ENCODE measurements at places on chromosomes 5 and 9. TPM values are rescaled to one million over a fixed set of nuclear protein-coding genes. Genes with fewer than 3 reads are reported as not detected.

- no peak for DNase-seq
Measured at GRCh38 chr9:135334953-135335460, 144.6 kb upstream of the PPP1R26 start.

GRCh38 chr9:71048280-71048679, 73.1 kb downstream of the TRPM3 start:
- no peak for DNase-seq

GRCh38 chr9:124784509-124784908, 7.6 kb downstream of the OLFML2A start:
- DNase-seq, result no peak

The RHOBTB3 gene
- 102 TPM for total RNA-seq

DNA sequence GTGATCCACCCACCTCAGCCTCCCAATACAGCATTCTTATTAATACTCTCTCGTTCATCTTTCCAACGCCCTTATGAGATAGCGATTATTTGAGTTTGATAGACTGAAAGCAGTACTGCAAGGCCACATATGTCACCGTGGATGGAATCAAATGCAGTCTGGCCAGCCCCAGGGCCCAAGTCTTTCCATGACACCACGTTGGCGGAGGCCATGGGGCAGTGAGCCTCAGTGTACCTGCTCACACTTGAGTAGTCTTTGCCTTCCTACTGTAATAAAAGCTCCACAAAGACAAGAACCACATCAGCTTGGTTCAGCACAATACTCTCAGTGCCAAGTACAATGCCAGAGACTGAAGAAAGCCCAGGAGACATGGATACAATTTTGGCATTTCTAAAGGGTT, 88.5 kb downstream of the TTLL11 start:
- DNase-seq, result no peak

The LHX3 gene
- total RNA-seq, result not detected

The PCDHGA6 gene
- total RNA-seq, result 5.3 TPM

DNA sequence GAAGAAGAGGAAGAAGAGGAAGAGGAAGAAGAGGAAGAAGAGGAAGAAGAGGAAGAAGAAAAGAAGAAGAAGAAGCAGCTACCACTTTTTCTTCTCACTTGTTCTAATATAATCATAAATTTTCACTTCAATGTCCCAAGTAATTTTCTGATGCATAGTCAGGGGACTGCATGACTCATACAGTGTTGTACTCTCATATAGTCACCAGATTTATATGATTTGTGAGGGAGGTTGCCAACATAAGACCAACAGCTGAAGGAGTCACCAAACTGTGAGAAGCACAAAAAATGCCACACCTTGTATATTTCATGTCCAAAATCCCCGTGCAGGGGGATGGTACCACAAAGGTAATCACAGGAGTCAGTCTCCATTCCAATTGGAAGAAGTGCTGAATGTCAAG, 32.7 kb upstream of the DMRTA1 start:
- DNase-seq, result no peak

GRCh38 chr5:78985116-78985724, at the start of gene ARSB:
TSS of gene ARSB (minus strand) at chr5:78985310. CDS start at chr5:78985248, 62 bp downstream.
- peak; percentile 84 for DNase-seq

DNA sequence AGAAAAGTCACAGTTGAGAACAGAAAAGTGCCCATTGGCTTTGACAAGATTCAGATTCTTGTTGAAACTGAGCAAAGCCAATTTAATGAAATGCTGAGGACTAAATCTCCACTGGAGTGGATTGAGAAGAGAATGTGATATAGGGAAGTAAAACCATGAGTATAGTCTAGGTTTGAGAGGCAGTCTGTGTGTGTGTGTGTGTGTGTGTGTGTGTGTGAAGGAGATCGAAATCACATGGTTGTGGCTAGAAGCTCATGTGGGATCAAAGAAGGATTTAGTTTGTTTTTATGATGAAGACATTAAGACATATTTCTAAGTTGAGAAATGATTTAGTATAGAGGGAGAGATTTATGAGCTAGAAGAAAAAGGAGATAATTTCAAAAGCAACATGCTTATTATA, 275.7 kb upstream of the DAB2 start:
- no peak for DNase-seq

DNA sequence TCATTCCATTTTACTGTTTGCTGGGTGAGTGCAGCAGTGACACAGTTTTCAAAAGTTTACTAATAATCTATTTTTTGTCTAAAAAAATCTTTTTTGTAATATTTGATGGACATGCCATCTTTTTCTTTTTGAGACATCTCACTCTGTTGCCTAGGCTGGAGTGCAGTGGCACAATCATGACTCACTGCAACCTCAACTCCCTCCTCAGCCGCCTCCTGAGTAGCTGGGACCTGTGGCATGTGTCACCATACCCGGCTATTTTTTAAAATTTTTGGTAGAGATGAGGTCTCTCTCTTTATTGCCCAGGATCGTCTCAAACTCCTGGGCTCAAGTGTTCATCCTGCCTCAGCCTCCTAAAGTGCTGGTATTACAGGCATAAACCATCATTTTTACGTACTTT, 86.0 kb downstream of the KDM4C start:
- no peak for DNase-seq

The FBP2 gene
- total RNA-seq, result 0.23 TPM

DNA sequence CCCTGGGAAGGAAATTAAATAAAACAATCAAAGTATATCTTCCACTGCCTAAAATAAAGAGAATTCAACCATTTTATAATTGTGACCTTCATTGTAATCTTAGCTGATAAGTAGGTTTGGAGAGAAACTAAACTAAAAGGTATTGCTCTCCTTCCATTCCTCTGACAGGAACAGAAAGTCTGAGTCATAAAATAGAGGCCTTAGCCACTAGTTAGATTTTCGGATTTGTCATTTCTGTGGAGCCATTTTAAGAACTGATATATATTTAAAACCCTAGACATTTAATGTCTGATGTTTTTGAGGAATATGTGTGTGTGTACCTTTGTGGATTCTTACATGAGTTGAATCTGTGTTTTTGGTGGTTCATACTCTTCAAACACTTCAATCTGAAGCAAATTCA, 11.8 kb upstream of the TMC1 start:
- DNase-seq, result no peak

DNA sequence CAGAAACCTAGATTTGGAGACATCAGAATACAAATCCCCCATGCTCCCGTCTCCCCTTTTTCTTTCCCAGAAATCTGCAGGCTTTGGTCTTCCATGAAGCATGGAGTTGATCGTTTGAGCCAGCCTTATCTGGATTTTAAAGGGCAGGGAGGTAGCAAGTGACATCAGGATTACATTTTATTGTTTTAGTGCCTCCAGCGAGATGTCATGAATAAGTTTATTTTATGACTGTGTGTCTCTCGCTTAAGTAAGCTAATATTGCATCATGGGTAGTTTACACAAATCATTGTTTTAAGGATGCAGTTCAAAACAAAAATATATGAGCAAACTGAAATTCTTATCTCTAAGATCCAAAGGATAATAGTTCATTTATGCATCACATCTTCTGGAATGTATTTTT, 50.7 kb upstream of the TNFSF8 start:
- no peak for DNase-seq

The IL3 gene
- total RNA-seq, result not detected

The TNPO1 gene
- total RNA-seq, result 73.8 TPM

DNA sequence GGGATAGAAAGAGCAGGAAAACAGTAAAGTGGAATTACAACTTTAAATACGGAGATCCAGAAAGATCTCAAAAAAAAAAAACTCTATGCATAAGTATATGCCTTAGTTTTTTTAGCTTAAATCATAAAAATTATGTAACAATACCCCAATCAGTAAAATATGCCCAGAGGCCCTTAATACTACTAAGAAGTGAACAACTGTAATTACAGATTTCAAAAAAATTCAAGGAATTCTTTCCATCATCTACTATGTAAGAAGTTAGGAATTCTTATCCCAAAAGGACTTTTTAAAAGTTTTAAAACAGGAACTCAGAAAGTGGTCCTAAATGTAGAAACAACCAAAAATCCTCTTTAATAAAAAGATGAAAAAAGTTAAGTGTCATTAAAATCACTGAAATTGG, 111.3 kb downstream of the SSBP2 start:
- no peak for DNase-seq

- no peak for DNase-seq
Measured at GRCh38 chr9:85940275-85940831, 593 bp upstream of the NAA35 start.

GRCh38 chr5:10761933-10762775, 1.1 kb upstream of the DAP start:
- DNase-seq, result peak; percentile 85

GRCh38 chr5:16304846-16305245, 125.3 kb upstream of the MARCHF11 start:
- no peak for DNase-seq

DNA sequence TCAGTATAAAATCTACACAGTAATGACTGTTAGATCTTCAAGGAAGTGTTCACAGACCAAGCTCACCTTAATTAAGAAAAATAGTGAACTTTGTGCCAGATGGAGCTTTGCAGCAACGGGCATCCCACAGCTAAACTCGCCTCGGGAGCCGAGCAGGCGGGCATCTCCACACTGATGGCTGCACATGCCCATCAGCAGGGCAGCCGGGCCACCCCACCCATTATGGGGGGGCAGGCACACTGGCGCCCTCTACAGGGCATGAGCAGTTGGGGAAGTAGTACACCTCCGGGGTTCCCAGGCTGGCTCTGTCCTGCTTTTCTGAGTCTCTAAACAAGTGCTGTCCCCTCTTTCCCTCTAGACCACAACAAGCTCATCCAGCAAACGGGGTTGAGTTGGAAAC, 21.6 kb downstream of the ANKS6 start:
- DNase-seq, result no peak

GRCh38 chr9:16572005-16572734, 298.3 kb downstream of the BNC2 start:
- no peak for DNase-seq

DNA sequence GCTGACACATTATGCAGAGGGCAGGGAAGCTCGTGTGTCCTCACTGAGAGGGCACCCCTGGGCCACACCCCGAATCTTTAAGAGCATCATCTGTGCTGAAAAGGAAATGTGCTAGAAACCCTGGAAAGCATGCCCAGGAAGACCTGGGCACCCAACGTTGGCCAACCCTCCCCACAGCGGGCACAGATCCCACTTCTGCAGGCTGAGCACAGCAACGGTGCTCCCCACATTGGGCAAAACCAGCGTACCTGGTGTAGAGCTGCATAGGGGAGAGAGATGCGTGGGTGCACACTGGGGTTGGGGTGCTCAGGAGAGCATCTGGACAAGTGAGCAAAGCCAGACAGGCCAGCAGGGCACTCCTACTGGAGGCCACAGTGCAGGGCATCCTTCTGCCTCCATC, 32.6 kb downstream of the ROR2 start:
- no peak for DNase-seq

The CLIC3 gene
- 2.8 TPM for total RNA-seq

- DNase-seq, result peak; percentile 22
Measured at GRCh38 chr5:1021136-1021968, 12.8 kb downstream of the NKD2 start.

Data from right cardiac atrium (tissue), 5 donors.